ENCODE measurements at places on chromosomes 3 and 15.

GRCh38 chr3:111882799-111883198 lies 23.7 kb downstream of the PHLDB2 start:
- no peak for DNase-seq

DNA sequence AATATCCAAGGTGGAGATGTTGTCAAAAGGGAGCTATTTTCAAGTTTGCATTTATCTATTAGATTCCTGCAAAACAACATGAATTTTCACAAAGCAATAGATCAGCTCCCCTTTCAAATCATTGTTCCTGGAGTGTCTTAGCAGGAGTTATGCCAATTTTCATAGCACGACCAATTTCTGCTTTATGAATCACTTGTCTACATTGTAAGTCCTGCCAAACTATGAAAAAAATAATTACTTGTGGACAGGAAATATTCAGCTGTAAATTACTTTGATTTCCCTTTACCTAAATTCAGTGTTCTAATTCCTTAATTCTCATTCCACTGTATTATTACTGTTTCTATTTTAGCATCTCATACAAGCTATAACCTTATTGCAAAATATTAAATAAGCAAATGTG lies 1289.6 kb downstream of the NSUN3 start:
- no peak for DNase-seq

DNA sequence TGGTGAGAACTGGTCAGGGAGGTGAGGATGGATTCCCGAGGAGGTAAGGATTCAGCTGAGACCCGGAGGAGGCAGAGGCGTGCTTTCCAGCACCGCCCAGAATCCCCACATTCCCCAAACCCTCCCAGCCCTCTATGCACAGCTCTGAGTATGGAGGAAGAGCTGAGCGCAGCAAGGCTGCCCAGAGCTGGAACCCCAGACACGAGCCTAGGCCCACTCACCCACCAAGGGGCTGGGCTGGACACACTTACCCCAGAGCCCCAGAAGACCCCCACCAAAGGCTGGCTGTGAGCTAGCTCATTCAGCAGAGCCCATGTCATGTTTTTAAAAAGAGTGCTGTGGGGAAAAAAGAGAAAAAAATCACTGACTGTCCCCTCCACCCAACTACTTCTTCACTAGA lies 271.5 kb downstream of the XXYLT1 start:
- no peak for DNase-seq

- no peak for DNase-seq
Observed at GRCh38 chr3:48301800-48302166, 31.7 kb downstream of the SPINK8 start.

- DNase-seq: no peak
Observed at GRCh38 chr15:87871258-87871681, 385.3 kb downstream of the NTRK3 start.

DNA sequence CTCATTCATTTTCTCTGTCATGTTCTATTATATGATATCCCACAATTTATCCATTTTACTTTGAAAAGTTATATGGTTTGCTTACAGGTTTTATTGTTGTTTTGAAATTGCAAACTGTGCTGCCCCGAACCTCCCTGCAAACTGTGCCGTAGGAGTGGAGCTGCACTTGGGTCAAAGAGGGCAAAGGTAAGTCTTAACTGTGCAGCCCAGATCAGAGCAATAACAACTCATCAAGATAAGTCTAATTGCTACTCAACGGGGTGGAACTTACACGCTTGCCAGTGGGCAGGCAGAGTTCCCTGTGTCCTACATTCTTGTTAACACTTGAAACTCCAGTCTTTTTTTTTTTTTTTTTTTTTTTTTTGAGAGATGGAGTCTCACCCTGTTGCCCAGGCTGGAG lies 33.2 kb downstream of the ZDHHC19 start:
- DNase-seq: no peak
